Chondrocyte (in vitro differentiated cells): ENCODE measurements at places on chromosomes 7 and 10. TPM values are rescaled to one million over a fixed set of nuclear protein-coding genes. Genes with fewer than 3 reads are reported as not detected.

Gene CRHR2
- not detected in 3 replicates for total RNA-seq

Gene FAM25A
- total RNA-seq = not detected in 3 replicates

Gene CYP2E1
- 2.7 to 6.3 TPM (median 2.7 TPM) in 3 replicates for total RNA-seq

Gene VENTX
- not detected in 3 replicates for total RNA-seq

Gene SLC39A12
- not detected in 3 replicates for total RNA-seq

Gene TRIM73
- 3.1 to 6.6 TPM (median 3.5 TPM) in 3 replicates for total RNA-seq

Gene SLF2
- 17.8 to 28.1 TPM (median 20.6 TPM) in 3 replicates for total RNA-seq

Gene MYL7
- not detected in 3 replicates for total RNA-seq

Gene GJC3
- total RNA-seq = not detected in 3 replicates

DNA sequence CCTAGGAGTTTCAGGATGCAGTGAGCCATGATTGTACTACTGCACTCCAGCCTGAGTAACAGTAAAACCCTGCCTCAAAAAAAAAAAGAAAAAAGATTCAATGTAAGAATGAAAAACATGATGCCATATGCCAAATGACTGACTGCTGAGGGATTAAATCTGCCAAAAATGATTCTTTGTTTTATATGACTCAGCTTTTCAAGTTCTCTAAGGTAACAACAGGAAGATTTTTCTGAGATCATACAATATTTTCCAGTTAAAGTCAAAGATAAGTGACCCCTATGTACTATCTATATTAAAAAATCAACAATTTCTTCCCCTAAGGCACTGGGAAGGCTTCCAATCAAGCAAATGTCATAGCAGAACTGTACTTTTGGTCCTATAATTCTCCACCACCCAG, 271.2 kb upstream of the IMMP2L start:
- no peak for DNase-seq

DNA sequence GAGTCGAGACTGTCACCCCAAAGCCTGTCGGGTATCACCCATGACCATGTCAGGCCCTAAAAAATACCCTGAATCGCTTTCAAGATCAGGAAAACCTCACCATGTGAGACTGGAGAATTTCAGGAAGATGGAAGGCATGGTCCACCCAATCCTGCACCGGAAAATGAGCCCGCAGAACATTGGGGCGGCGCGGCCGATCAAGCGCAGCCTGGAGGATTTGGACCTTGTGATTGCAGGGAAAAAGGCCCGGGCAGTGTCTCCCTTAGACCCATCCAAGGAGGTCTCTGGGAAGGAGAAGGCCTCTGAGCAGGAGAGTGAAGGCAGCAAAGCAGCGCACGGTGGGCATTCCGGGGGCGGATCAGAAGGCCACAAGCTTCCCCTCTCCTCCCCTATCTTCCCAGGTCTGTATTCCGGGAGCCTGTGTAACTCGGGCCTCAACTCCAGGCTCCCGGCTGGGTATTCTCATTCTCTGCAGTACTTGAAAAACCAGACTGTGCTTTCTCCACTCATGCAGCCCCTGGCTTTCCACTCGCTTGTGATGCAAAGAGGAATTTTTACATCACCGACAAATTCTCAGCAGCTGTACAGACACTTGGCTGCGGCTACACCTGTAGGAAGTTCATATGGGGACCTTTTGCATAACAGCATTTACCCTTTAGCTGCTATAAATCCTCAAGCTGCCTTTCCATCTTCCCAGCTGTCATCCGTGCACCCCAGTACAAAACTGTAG, 176.2 kb downstream of the RTKN2 start:
- no peak for DNase-seq

GRCh38 chr10:118982366-118982765, 47.1 kb upstream of the NANOS1 start:
- DNase-seq = no peak
